ENCODE measurements at places on chromosomes 11 and 22. TPM values are rescaled to one million over a fixed set of nuclear protein-coding genes. Genes with fewer than 3 reads are reported as not detected.

TUBA8 gene
- total RNA-seq, result 200 TPM

MORC2 gene
- total RNA-seq, result 19.2 TPM

OR51I1 gene
- total RNA-seq, result not detected

ARSA gene
- 27.0 TPM for total RNA-seq

GLYATL2 gene
- total RNA-seq, result 0.34 TPM

TPBGL gene
- total RNA-seq, result 0.21 TPM

P4HA3 gene
- total RNA-seq, result 0.38 TPM

MS4A4A gene
- 43.9 TPM for total RNA-seq

GGTLC2 gene
- not detected for total RNA-seq

GLYAT gene
- total RNA-seq, result 8.2 TPM

OR52N4 gene
- not detected for total RNA-seq

RASGRP2 gene
- total RNA-seq, result 25.3 TPM

RIC3 gene
- total RNA-seq, result 13.8 TPM

APOA4 gene
- total RNA-seq, result not detected

PHF21A gene
- total RNA-seq, result 39.7 TPM

DDTL gene
- total RNA-seq, result 1.3 TPM

TRAF6 gene
- 9.7 TPM for total RNA-seq

C11orf52 gene
- 3.3 TPM for total RNA-seq

HTR3A gene
- not detected for total RNA-seq

HRAS gene
- total RNA-seq, result 47.9 TPM

OR4C13 gene
- total RNA-seq, result not detected

POU2F3 gene
- not detected for total RNA-seq

CEP164 gene
- total RNA-seq, result 9.6 TPM

TMPRSS6 gene
- not detected for total RNA-seq

KCNJ11 gene
- total RNA-seq, result 21.2 TPM

ZNF214 gene
- 1.4 TPM for total RNA-seq

KCNQ1OT1 gene
- 0.59 TPM for total RNA-seq

PTPRJ gene
- 6.7 TPM for total RNA-seq

MUC5AC gene
- not detected for total RNA-seq

UBQLNL gene
- 0.16 TPM for total RNA-seq

MRGPRX3 gene
- total RNA-seq, result not detected

TRIM51 gene
- not detected for total RNA-seq

OR52L1 gene
- total RNA-seq, result not detected

CRYBA4 gene
- not detected for total RNA-seq
